Stimulated activated CD8-positive, alpha-beta memory T cell treated with anti-CD3 and anti-CD28 coated beads, Interleukin-15, amount 100 ng/mL, for 48 hours (primary cell): ENCODE measurements at places on chromosomes 11 and 22.

DNA sequence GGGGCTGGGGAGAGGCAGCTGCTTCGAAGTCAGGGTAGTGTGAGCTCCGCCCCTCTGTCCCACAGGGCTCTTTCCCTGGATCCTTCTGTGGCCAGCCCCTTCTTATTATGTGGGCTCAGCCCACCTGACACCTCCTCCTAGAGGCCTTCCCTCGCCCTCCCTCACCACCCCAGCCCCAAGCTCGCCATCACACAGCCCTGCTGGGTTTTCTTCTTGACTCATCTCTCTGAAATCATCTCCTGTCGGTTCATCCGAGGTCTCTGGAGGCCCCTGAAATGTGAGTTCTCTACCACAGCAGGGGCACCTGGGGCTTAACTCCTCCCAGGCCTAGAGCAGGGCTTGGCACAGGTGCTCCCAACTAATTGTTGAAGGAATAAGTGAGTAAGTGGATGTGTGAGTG, 65.2 kb downstream of the CACNA1I start:
- DNase-seq, result no peak

DNA sequence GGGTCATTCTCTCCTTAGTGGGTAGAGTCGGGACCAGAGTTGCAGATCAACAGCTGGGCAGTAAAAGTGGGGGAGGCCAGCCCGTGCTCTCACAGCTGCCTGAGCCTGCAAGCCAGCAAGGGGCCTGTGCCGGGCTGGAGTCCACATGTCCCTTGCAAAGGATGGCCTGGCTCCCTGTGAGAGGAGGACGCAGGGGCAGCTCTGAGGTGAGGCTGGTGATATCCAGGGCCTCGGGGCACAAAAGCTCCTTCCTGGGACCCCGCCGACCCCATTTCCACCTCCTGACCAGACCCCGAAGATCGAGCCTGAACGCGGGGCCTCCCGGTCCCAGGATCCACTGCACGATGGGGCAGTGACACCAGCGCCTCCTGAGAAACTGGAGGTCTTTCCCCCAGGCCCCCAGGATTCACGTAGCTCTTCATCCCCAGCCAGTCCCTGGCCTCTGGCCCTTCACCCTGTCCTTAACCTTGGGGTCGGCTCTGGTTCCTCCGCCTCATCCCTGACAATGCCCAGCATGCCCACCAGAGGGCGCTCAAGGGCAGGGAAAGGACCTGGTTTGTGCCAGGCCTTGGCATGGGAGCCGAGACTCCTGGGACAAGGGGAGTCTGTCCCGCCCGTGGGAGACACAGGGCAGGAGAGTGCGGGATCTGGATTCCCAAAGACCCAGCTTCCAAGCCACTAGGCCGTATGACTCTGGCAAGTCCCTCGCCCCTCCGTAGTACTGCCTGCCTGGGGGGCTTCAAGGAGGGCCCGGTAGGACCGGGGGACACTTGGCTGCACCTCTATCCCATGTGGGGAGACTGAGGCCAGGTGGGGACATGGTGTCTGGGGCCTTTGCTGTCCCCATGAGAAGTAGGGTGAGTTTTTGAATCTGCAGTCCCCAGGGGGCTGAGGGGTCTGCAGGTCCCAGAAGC, 17.8 kb upstream of the WNT7B start:
- DNase-seq, result peak; percentile 50

DNA sequence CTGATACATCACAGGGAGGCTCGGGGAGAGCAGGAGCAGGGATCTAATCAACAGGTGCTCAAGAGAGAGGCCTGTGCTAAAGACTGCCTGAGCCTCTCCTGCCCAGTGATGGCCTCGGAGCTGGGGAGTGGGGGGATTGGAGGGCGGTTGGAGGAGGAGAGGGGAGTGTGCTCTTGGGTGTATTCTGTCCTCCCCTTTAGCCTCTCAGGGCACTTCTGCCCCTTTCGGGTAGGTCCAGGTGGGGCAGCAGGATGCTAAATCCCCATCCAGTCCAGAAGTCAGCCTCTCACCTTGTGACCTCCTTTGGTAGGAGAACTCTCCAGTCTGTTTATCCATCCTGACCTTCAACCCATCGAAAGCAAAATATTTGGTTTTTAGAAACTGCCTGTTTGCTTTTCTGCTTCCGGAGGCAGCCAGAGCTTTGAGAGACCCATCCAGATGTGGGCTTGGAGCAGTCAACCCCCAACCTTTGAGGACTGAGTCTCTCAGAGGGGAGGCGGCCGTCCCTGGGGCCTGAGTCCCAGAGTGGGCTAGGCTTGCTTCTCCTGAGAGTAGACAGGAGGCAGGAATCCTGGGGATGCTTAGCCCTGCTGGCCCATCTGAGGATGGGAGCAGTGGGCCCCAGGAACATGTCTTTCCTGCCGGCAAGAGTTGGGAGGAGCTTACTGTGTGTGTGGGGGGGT, 105.2 kb upstream of the SYT13 start:
- DNase-seq, result no peak

GRCh38 chr22:49660321-49660720, 167.4 kb downstream of the BRD1 start:
- no peak for DNase-seq

GRCh38 chr22:32348031-32348611, 9.5 kb upstream of the RFPL3 start:
- no peak for DNase-seq

DNA sequence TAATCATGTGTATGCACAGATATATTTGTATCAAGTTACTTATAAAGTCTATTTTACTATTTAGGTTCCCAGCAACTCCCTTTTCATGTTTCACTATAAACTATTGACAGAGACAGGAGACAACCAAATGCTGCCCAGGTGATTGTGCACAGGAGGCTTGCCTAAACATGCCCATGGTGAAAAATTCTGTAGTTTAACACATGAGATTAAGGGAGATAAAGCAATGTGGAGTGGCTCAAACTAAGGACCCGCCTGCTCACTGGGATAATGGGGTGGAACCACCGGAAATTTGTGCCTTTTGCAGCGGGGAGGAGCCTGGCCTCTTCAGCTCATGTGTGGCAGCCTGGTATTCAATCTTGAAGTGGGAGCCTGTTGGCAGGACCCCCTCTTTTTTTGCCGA, 459.5 kb upstream of the CNTN5 start:
- no peak for DNase-seq
